ENCODE measurements at places on chromosomes 5 and 9. TPM values are rescaled to one million over a fixed set of nuclear protein-coding genes. Genes with fewer than 3 reads are reported as not detected.

DNA sequence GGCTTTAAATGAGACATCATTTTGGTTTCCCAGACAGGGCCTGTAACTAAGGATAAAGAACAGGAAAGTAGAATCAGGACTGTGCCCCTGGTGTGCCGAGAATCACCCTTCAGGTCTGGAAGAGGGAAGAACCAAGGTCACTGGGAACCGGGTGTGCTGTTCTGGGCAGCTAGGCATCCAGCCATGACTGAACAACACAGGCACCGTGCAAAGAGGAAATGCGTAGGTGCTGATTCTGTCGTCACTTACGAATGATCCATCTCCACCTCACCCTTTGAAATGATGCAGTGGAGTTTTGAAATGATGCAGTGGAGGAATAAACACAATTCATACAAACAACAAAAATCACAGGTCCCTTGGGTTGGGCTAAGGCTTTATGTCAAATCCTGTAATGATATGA, 64.4 kb downstream of the MAP1B start:
- no peak overlapping the region for H3K4me3 ChIP-seq
- H3K27me3 ChIP-seq = no peaks in the 10 kb centered on the region
- H3K36me3 ChIP-seq = no peaks in the 10 kb centered on the region
- no peak overlapping the region for H3K27ac ChIP-seq
- no peak for DNase-seq

- H3K36me3 ChIP-seq = no peaks in the 10 kb centered on the region
- H3K4me3 ChIP-seq = no peak overlapping the region
- DNase-seq = no peak
- H3K4me1 ChIP-seq = no peaks in the 10 kb centered on the region
- H3K27me3 ChIP-seq = no peaks in the 10 kb centered on the region
Measured at GRCh38 chr9:87537625-87538024, 40.0 kb downstream of the DAPK1 start.

GRCh38 chr9:107759823-107760166, 270.2 kb upstream of the KLF4 start:
- H3K4me1 ChIP-seq = peaks cover 4% of the 10 kb centered on the region
- no peak for DNase-seq
- no peaks in the 10 kb centered on the region for H3K36me3 ChIP-seq
- H3K27me3 ChIP-seq = no peaks in the 10 kb centered on the region
- H3K27ac ChIP-seq = no peak overlapping the region

DNA sequence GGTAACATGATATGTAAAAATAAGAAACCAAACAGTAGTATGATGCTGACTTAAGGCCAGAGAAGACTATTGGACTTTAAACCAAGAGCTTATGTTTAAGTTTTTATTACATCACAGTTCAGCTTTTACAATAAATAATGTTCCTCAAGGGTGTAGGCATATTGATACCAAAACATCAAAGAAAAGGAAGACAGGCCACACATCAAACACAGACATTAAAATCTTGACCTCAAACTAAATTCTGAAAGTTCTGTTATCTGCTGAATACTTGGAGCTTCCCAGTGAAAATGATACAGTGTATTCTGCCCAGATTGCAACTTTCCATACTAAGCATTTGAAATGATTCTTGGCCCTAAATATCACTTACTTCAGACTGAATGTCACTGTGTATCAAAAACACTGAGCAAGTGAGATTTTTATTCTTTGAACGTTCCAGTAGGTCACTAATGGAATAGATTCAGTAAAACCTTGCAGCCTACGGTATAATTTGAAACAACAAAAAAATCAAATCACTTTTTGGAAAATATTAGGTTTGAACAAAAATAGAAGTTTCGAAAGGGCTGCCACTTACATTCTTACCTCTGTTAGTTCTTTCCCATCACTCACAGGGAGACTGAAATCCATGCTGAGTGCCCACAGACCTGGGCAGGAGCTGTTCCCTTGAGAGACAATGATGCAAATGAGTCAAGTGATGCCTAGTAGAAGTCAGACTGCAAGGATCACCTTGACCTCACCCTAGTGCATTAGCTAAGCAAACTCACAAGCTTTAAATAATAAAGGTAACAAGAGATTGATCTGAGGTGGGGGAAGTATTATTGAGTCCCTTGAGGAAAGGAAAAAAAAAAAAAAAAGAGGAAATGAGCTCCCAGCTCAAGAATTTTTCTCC, 2.5 kb downstream of the LPAR1 start:
- no peaks in the 10 kb centered on the region for H3K4me1 ChIP-seq
- peak; percentile 13 for DNase-seq
- H3K27ac ChIP-seq = no peak overlapping the region
- no peaks in the 10 kb centered on the region for H3K36me3 ChIP-seq
- no peaks in the 10 kb centered on the region for H3K27me3 ChIP-seq

GRCh38 chr9:100577776-100578448, at the start of gene CAVIN4:
Gene CAVIN4 (plus strand): TSS chr9:100578079. CDS start chr9:100578144, 65 bp downstream.
- H3K27me3 ChIP-seq = no peaks in the 10 kb centered on the region
- H3K4me1 ChIP-seq = no peaks in the 10 kb centered on the region
- no peak within 1 kb of the TSS for H3K27ac ChIP-seq

- no peaks in the 10 kb centered on the region for H3K36me3 ChIP-seq
- H3K27ac ChIP-seq = no peak overlapping the region
- no peak for DNase-seq
- no peaks in the 10 kb centered on the region for H3K27me3 ChIP-seq
- H3K4me3 ChIP-seq = no peak overlapping the region
Measured at GRCh38 chr5:43432486-43433375, 20.5 kb upstream of the CCL28 start.

GRCh38 chr5:33338336-33339110, 102.2 kb upstream of the TARS1 start:
- no peak for DNase-seq
- H3K36me3 ChIP-seq = no peaks in the 10 kb centered on the region
- no peak overlapping the region for H3K27ac ChIP-seq
- no peak overlapping the region for H3K4me3 ChIP-seq
- H3K4me1 ChIP-seq = no peaks in the 10 kb centered on the region

DNA sequence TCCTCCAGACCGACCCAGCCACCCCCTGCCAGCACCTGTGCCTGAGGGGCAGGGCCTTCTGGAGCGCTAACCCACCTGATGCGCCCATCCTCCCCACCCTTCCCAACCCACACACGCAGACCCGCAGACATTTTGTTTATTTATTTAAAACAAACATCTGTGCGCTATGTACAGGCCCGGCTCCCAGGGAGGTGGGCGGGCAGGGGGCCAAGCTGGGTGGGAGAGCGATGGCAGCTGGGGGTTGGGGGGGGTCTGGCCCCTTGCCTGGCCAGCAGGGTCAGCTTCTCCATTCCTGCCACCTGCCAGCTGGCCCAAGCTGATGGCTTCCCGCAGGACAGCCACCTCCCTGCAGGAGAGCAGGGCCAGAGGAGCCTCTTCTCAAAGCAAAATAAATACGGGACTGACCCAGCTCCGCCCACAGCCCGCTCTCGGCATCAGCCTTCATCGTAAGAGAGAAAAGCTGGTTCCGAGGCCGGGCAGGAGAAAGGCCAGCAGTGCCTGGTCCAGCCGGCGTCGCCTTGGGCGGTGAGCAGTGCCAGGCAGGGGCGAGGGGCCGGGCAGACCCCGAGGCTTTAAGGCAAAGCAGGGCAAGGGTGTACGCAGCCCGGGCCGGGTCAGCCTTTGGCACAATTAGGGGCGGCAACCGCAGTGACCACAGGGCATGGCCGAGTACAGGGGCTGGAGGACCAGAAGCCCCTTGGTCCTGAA, 10.9 kb upstream of the CLIC3 start:
- no peaks in the 10 kb centered on the region for H3K27me3 ChIP-seq
- no peaks in the 10 kb centered on the region for H3K4me1 ChIP-seq
- H3K36me3 ChIP-seq = no peaks in the 10 kb centered on the region

DNA sequence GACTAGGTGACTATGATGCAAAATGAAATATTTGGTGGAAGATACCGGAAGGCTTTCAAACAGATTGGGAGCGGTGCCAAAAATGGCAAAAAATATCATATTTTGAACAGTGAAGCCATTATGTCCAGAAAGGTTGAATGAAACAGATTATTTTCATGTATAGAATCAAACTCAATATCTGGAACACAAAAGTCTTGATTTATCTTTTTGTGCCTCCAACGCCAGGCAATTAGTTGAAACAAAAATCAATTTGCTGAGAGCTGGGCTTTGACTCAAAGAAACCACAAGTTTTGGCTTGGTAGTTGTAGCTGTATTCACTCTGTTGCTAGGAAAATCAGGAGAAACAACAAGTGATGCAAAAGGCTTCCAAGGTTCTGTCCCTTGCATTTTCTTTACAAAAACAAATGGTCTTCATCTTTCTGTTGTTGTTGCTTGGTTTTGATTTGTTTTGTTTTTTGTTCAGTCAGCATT, 421.7 kb upstream of the TYRP1 start:
- H3K27ac ChIP-seq = no peak overlapping the region
- H3K4me3 ChIP-seq = no peak overlapping the region
- no peaks in the 10 kb centered on the region for H3K36me3 ChIP-seq
- no peaks in the 10 kb centered on the region for H3K4me1 ChIP-seq
- DNase-seq = no peak

- H3K27ac ChIP-seq = no peak overlapping the region
- no peak for DNase-seq
- H3K4me3 ChIP-seq = no peak overlapping the region
- no peaks in the 10 kb centered on the region for H3K4me1 ChIP-seq
- H3K27me3 ChIP-seq = no peaks in the 10 kb centered on the region
Measured at GRCh38 chr9:14383294-14383693, 69.4 kb upstream of the NFIB start.

- no peak overlapping the region for H3K27ac ChIP-seq
- no peak overlapping the region for H3K4me3 ChIP-seq
- H3K4me1 ChIP-seq = no peaks in the 10 kb centered on the region
Measured at GRCh38 chr9:87184956-87185642, 237.8 kb upstream of the GAS1 start.

GRCh38 chr9:114503009-114503408, 2.3 kb downstream of the WHRN start:
- H3K4me3 ChIP-seq = no peak overlapping the region
- no peaks in the 10 kb centered on the region for H3K4me1 ChIP-seq

GRCh38 chr9:36864491-36865410, 169.3 kb downstream of the PAX5 start:
- H3K4me3 ChIP-seq = no peak overlapping the region
- H3K4me1 ChIP-seq = no peaks in the 10 kb centered on the region
- H3K36me3 ChIP-seq = no peaks in the 10 kb centered on the region
- H3K27ac ChIP-seq = no peak overlapping the region

DNA sequence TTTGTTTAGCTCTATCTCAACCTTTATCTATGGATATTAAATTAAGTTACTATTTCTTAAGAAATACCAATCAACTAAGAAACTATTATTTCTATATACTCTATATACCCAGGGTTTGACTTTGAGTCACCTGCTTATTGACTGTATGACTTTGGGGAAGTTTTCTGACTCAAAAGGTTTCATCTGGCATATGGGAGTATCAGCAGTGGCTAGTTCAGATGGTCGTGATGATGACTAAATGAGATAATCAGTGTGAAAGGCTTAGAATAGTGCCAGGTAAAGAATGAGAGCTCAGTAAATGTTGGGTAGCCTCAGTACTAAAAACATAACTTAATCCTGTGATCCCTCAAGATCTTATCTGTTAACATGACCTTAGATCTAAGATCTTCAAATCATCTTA, 179.7 kb upstream of the ISL1 start:
- H3K4me3 ChIP-seq = no peak overlapping the region
- no peak for DNase-seq
- H3K27ac ChIP-seq = no peak overlapping the region
- H3K27me3 ChIP-seq = no peaks in the 10 kb centered on the region
- H3K4me1 ChIP-seq = no peaks in the 10 kb centered on the region
- H3K36me3 ChIP-seq = no peaks in the 10 kb centered on the region

DNA sequence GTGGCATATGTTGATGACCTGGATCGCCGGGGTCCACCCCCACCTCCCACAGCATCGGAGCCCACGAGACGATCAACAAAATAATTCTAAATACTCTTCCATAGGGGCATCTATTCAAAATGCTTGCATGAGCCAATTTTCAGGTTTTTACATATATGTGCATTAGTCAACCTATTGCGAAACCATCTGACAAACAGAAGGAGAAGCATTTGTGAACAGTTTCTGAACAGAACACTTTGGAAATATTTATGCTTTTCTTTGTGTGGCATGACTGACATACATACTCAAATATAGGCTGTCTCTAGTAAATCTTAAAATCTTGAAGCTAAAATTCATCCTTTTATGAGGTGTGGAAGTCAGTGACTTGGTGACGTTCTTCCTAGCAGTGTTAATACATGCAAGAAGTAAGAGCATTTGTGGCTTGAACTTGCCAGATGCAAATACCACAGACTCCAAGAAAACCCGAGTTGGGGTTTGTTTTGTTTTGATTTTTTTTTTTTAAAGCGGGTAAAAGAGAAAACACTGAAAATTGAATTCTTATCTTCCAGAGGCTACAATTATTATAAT, 5.3 kb downstream of the GPR151 start:
- no peaks in the 10 kb centered on the region for H3K4me1 ChIP-seq
- H3K27me3 ChIP-seq = no peaks in the 10 kb centered on the region
- H3K4me3 ChIP-seq = no peak overlapping the region
- DNase-seq = no peak
- no peak overlapping the region for H3K27ac ChIP-seq

DNA sequence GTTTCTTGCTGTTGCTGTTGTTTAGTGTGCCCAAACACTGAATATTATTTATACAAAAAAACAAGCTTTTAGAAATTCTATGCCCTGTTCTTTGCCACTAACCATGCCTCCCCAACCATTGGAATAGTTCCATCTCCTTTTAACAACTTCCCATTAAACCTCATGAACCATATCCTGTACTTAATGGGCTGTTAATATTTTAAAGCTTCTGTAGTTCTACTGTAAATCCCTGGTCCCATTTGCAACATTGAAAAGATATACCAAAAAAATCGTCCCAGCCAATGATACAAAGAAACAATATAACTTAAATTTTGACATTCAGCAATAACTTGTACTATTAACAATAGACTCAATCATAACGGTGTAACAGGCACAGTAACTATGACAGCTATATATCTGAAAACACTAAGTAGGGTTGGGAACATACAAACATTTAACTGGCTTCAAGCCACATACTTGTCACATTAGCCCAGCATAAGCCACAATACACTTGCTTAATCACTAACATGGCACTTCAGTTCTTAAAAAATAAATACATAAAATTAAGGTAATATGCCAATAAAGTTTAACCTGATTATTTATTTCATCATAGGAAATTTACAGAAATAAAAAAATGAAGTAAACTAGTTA, 86.1 kb downstream of the ADAMTS6 start:
- no peak overlapping the region for H3K4me3 ChIP-seq
- H3K27me3 ChIP-seq = no peaks in the 10 kb centered on the region
- no peak overlapping the region for H3K27ac ChIP-seq
- H3K36me3 ChIP-seq = no peaks in the 10 kb centered on the region

DNA sequence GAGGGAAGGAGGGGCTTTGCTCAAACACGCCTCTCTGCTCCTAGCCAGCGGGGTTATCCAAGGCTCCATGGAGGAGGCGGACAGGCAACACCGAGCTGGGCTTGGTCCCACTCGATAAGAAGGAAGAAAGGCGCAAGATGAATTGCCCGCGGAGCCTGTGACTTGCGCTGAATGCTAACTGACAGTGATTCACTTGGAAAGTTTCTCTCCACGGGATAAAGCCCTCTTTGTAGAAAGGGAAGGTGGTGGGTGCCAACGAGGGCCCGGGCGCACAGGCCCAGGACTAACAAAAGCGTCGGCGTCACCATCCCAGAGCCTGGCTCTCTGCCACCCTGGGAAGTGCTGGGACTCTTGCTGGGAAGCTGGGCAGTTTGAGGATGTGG, 76.0 kb downstream of the VAV2 start:
- no peak for DNase-seq
- no peaks in the 10 kb centered on the region for H3K27me3 ChIP-seq
- peaks cover 4% of the 10 kb centered on the region for H3K36me3 ChIP-seq
- H3K4me1 ChIP-seq = peaks cover 4% of the 10 kb centered on the region

Gene STPG3
- polyA plus RNA-seq = not detected

Gene RNF145
- polyA plus RNA-seq = 29.6 TPM

Gene SPATA31E1
- polyA plus RNA-seq = not detected

Gene FLT4
- polyA plus RNA-seq = 6.9 TPM

Gene CDH6
- polyA plus RNA-seq = 21.8 TPM

Gene SPINK5
- 0.32 TPM for polyA plus RNA-seq

Measured in kidney (tissue), 22 donors.